ENCODE measurements at places on chromosomes 6 and 20.

- DNase-seq, result no peak
These were observed 31.3 kb downstream of the ZFAND3 start for GRCh38 chr6:37850728-37851285.

GRCh38 chr20:6501061-6501460, 266.4 kb upstream of the BMP2 start:
- DNase-seq, result no peak

- DNase-seq, result no peak
These were observed 353.8 kb upstream of the RSPO3 start for GRCh38 chr6:126764671-126765070.

- DNase-seq, result no peak
These were observed 159.3 kb downstream of the NFATC2 start for GRCh38 chr20:51382986-51383821.

GRCh38 chr6:119360262-119360915, 10.8 kb upstream of the MAN1A1 start:
- DNase-seq, result no peak
